ENCODE measurements at places on chromosomes 12 and 14.

DNA sequence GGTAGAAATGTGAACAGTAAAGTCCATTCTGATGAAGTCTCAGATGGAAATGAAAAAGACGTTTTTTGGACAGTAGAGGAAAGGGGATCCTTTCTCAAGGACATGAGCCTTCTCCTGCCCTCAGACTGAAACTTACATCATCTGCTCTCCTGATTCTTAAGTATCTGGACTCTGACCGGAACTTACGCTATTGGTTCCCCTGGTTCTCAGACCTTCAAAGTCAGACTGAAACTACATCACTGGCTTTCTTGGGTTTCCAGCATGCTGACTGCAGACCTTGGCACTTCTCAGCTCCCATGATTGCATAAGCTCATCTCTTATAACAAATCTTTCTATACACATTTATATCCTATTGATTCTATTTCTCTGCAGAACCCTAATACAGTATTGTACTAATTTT is 291.0 kb downstream of the SNAPC1 start:
- DNase-seq: no peak

- no peak for DNase-seq
These were observed 4.7 kb downstream of the MAP3K9 start for GRCh38 chr14:70804556-70805162.

GRCh38 chr12:94041850-94042249 is 106.5 kb upstream of the PLXNC1 start:
- no peak for DNase-seq

GRCh38 chr12:57632958-57633840 is at the start of gene B4GALNT1:
Gene B4GALNT1, minus strand, starts transcription at chr12:57633201. Its CDS starts 1,069 bp downstream, at chr12:57632132.
- peak; percentile 52 for DNase-seq

GRCh38 chr12:29152981-29153630 is 4.0 kb downstream of the FAR2 start:
- no peak for DNase-seq

DNA sequence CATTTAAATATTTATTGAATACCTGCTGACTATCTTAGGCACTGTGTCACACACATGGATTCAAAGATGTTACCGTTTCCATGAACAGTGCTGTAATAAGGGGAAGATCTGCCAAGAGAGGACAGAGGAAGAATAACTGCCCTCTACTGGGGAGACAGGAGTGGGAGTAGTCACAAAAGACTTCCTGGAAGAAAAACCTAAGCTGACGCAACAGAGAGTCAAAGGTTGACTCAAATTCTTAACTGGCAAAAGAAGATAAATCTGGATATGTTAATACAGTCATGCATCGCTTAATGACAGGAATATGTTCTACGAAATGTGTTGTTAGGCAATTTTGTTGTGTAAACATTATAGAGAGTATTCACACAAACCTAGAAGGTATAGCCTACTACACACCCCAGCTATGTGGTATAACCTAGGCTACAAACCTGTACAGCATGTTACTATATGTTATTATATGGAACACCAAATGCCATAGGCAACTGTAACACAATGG is 51.5 kb downstream of the DCAF5 start:
- DNase-seq: peak; percentile 30

GRCh38 chr12:54296393-54297099 is 4.3 kb downstream of the NFE2 start:
- DNase-seq: no peak
